ENCODE measurements at places on chromosomes 3 and 15.

DNA sequence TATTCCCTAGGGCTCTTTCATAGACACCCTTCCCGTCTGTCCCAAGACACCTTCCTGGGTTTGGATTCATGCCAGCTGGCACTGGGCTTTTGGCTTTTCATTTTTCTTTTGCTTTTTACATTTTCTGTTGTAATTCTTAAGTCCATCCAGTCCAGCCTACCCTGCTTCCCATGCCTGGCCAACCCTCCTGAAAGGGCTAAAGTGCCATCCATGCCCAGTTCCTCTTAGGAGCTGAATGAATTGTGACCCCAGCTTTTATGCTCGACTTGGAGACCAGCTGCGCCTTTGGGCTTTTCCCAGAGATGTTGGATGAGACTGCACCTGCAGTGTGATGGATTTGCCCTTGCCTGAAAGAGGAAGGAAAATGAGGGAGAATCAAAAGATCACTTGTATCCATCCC is 25.8 kb downstream of the LRRN1 start:
- DNase-seq = no peak

DNA sequence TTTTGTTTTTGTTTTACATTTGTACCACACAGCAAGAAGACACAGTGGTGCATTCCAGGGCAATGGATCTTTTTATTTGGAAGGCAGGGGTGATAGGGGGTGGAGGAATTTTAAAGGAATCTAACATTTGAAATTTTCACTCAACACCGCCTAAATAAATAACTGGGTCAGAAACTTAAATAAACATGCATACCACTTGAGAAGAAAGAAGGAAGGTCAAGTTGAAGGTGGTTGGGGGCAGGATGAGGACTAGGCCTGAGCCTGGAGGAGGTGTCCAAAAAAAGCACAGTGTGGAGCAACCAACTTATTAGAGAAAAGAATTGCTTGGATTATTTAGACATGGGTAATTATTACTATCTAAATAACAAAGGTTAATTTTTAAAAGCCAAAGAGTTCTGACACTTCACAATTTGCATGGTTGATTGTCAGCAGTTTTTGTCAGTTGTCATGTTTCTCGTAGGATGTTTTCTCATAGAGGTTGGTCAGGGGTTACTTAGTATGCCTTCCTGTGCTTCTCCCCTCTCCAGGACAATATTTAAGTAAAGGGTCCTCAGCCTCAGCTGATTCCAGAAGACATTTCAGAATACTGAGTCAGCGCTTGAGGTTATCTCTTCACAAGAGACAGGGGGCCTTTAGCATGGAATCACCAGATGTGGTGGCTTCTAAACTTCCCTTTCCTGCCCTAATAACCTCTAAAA is 173.7 kb upstream of the SLC2A2 start:
- peak; percentile 29 for DNase-seq

- DNase-seq = no peak
Measured at GRCh38 chr15:66129586-66129985, 124.0 kb downstream of the MEGF11 start.

DNA sequence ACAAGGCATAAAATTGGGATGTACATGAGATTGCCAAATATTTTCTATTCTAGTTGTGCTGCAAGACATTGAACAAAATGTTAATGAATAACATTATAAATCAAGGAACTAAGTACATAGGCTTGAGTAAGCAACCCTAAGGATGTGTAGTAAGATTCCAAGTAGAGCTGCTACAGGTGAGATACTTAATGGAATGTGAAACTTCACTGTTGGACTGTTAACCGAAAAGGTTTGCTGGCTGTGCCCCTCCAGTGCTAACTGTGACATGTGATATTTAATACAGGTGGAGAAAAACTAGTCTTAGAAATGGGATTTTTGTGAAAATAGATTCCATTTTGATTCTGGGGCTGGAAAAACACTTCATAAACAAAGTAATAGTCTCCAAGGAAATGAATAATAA is 52.4 kb downstream of the TSC22D2 start:
- no peak for DNase-seq

DNA sequence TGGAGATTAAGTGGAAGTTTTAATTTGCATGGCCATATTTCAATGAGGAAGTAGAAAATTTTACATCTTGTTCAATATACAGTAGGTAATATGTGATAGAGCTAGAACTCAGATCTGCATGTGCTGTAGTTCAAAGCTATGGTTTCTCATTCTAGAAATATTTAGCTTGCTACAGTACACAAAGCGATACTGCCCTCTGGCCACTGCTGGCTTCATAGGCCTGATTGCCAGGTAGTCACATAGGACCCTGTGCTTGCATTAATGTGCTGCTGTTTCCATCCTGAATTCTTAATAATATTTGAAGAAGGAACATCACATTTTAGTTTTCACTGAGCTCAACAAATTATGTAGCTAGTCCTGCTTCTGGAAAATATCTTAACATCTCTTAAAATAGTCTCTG is 87.0 kb downstream of the PLSCR2 start:
- DNase-seq = peak; percentile 9
